CD4-positive, alpha-beta T cell treated with Interleukin-10 for 1 hour (primary cell): ENCODE measurements at places on chromosomes 11 and 22.

GRCh38 chr11:46127150-46127638, 5.9 kb upstream of the PHF21A start:
- DNase-seq, result peak; percentile 83

DNA sequence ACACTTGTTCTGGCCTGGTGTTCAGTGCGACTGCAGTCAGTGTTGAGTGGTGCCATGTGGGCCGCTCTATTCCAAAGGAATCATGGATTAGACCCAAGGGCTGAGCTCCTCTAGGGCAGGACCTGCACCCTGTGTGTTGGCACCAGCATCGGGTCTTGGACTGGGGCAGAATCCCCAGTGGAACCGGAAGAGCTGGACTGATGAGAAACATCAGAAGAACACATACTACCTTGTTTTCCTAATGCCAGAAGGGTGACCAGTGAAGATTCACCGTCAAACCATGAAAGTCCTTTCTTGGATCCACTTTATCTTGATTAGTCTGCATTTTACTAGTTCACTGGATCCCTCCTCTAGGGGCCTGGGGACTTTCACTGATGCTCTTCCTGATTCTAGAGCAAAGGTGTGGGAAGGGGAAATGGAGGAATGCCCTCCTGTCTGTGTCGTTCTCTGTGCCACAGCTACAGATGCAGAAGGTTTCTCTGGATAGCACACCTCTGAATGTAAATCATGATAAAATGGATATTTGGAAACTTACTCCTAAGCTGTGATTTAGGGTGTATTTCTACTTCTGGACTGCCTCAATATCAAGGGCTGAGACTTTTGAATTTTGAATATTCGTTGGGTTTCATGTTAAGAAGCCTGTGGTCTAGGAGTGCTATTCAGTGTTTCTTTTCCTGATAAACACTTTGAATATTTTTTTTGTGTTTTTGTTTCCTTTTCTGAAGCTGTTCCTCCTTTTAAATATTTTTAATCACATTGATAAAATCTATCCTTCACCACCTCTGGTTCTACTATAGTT, 11.0 kb upstream of the GLB1L3 start:
- no peak for DNase-seq

- no peak for DNase-seq
Observed at GRCh38 chr22:42065438-42066125, 5.0 kb downstream of the NAGA start.

GRCh38 chr11:134861490-134862104, 449.6 kb upstream of the B3GAT1 start:
- no peak for DNase-seq

DNA sequence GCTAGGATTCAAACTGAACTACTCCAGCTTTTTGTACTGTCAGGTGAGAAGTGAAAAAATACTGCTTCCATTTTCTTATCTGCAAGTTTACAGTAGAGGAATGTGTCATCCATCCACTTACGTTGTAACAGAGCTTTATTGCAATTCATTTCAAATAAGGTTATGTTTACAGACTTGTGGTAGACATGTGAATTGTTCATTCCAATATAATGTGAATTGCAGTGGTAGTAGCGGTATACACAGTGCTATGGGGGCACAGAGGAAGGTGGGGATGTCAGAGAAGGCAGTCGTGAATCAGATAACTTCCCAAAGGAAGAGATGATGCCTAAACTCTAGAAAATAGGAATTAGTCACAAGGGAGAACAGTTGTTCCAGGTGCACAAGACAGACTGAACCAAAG, 42.5 kb downstream of the CEP57 start:
- no peak for DNase-seq

- no peak for DNase-seq
Observed at GRCh38 chr11:33634291-33634834, 66.3 kb downstream of the C11orf91 start.

DNA sequence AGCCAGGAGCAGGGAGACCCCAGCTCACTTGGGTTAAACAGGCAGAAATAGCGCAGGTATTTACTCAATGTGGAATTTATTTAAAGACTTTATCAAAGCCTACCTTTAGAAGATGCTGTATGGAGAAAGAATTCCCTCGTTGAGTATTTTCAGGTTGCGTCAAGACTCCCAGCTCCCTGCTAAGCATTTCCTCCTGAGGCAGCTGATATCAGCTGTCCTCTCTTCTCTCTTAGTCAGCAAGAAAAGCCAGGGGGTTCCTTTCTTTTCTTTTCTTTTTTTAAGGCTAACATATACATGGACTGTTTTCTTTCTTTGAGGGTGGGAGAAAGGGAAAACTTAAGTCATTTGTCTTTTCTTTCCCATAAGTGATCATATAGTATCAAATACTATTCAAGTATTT, 125.8 kb upstream of the POU2AF2 start:
- DNase-seq, result no peak

DNA sequence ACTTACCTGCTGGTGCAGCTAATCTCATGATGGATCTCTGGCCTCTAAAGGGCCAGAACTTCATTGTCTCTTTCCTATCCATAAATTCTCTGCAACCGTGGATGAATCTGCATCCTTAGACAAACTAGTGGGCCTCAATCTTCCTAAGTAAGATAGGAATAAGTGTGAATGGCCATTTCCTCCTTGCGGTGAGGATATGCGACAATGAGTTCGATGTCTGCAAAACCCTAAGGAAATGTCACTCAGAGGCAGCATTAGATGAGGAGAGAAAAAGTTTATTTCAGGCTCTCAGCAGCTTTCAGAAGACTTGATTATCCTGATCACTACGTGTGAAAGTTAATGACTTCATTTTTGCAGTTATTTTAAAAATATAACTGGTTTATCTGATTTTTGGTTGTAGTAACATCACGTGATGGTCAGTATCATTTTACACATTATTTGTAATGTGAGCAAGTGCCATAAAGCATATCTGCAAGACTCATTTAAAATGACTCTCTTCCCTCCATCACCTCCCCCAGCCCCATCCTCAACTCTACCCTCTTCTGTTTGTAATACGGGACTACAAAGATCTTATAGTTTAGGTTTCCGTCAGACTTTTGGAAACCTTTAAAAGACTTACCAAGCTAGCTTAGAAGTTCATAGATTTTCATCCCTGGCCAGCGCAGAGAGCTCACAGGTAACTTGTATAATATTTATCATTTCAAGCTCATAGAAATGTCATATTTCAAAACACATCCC, 10.2 kb downstream of the GRAP2 start:
- no peak for DNase-seq

- no peak for DNase-seq
Observed at GRCh38 chr11:9847636-9848035, 183.8 kb downstream of the SWAP70 start.

DNA sequence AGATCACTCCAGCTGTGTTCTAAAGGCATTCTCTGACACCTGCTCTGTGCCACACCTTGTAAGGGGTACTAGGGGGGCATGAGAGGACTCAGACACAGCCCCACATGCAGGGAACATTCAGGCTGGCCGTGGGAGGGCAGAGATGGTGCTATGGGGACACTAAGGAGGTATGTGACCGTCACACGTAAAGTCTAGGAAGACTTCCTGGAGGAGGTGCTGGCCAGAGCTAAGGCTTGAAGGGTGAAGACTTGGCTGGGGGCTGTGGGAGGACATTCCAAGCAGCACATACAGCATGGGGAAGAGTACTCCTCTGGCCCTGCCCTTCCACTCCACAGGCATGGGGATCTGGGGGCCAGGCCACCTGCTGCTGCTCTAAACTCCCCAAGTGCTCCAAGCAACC, 48.5 kb upstream of the TCF20 start:
- no peak for DNase-seq

DNA sequence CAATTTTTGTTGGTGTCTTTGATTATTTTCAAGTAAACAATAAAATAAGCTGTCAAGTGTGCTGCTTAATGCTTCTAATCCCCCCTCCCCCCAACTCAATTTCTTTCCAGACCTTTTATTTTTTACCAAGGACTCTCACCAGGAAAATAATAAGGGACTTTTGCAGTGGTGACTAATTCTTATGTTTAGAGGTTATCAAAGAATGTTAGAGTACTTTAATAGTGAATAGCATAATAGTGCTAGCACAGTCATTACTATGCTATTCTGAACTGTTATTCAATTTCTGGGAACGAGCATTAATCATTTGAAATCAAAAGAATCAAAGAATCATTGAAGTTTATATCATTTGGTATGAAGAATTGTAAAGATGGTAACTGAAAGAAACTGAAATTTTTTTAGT, 251.4 kb downstream of the DDX10 start:
- no peak for DNase-seq

DNA sequence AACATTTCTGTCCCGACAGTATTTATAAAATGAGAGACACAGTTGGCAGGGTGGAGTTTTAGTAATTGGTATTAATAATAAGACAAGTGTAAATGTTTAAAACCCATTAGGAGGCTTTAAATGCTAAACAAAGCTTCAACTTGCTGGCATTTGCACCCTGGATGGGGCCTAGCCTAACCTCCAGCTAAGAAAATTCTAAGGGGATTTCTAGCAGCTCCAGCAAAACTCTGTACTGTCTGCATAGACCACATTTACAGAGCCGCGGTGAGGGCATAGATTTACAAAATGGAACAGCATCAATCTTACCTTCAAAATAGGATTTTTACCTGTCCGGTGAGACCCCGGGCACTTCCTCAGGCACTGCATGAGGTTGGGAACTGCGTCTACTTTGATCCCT, 113.9 kb upstream of the ANO1 start:
- no peak for DNase-seq

GRCh38 chr11:69799582-69799981, 19.6 kb downstream of the FGF3 start:
- DNase-seq, result no peak

DNA sequence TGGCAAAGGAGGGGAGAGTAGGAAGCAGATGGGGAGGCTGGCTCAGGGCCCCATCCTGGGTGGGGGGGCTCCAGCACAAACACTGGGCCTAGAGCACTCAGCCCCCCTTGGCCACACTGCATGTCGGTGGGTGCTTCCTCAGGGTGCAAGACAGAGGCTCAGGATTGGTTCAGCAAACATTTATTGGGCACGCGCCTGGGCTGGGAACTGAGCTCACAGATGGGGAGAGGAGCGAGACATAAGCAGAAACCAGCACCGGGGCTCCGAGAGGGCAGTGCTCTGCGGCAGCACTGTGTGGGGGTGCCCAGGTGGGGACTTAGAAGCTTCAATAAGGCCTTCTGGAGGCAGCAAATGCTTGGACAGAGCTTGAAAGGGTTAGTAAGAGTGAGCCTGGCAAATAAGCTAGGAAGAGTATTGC, 12.1 kb upstream of the EHD1 start:
- DNase-seq, result no peak

DNA sequence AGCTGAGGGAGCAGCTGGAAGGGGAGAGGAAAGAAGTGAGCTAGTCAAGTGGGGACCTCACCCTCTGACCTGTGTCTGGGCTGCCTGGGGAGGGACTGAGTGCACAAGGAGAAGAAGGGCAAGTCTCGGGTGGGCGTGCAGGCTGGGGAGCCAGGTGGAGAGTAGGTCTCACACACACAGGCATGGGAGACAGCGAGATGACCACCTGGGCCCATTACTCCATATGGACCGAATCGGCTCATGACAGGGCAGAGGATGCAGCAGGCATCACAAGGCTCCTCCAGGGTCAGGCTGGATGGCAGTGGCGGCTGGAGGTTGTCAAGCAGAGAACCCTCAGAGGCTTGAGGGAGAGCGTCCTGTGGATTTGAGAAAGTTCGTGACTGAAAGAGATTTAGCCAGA, 63.5 kb downstream of the CEP164 start:
- no peak for DNase-seq

GRCh38 chr22:50119169-50119767, 29.5 kb downstream of the MOV10L1 start:
- DNase-seq, result no peak

DNA sequence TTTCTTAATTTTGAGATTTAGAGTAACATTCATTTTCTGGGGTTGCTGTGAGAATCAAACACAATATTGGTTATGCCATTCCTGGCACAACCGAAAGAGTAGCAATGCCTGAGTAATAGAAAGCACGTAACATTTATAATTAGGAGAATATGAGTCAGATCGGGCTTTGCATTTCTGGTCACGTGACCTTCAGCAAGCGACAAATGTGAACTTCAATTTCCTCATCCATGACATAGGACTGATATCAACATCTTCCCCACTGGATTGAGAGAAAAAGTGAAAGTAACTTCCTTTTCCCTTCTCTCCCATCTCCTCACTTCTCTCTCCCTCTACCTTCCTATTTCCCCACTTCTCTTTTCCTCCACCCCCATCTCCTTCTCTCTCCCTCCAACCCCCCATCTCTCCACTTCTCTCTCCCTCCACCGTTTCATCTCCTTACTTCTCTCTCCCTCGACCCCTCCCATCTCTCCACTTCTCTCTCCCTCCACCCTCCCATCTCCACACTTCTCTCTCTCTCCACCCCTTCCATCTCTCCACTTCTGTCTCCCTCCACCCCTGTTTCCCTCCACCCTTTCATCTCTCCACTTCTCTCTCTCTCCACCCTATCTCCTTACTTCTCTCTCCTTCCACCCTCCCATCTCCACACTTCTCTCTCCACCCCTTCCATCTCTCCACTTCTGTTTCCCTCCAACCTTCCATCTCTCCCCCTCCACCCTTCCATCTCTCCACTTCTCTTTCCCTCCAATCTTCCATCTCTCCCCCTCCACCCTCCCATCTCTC, 33.5 kb upstream of the CAT start:
- DNase-seq, result peak; percentile 11

DNA sequence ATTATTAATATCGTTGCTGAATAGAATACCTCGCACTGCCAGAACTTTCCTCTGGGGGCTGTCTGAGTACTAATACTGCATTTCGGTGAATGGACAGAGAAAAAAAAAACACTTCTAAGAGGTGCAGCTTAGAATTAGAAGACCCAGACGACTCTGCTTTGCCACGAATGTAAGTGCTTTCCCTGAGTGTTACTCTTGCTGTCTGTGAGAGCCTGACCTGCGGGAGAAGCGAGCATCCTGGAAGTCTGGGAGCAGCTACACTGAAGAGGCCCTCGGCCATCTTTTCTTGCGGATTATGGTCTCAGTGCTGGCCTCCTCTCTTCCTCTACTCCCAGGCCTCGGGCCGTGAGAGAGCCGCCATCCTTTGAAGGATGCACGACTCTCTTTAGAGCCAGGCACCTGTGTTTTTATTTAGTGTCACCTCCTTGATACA, 94.9 kb downstream of the SCN3B start:
- no peak for DNase-seq

- DNase-seq, result no peak
Observed at GRCh38 chr11:3104051-3104714, 47.0 kb upstream of the CARS1 start.

DNA sequence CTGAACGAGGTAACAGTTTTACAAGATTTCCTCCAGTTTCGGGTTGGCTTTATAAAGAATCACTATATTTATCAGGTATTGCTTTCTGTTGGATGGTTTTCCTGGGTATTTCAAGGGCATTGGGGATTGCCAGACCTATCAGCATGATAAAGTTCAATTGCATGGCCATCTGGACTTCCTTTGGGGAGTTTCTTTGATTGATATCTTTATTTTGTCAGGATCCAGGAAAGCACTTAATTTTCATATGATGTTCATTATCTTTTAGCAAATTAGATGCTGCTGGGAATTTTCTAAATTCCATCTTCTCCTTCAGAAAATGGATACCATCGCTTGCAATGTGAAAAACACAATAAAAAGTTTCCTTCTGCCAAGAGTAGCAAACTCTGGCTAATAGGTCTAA, 21.2 kb downstream of the RFPL2 start:
- no peak for DNase-seq

GRCh38 chr11:91248199-91248807, 976.3 kb upstream of the FAT3 start:
- DNase-seq, result no peak

- no peak for DNase-seq
Observed at GRCh38 chr22:49847751-49848689, 5.6 kb upstream of the ZBED4 start.

GRCh38 chr22:44182588-44183286, 2.0 kb downstream of the PARVG start:
- DNase-seq, result peak; percentile 55
